ENCODE measurements at places on chromosomes 2 and 18. TPM values are rescaled to one million over a fixed set of nuclear protein-coding genes. Genes with fewer than 3 reads are reported as not detected.

Gene ONECUT2
- 0.04 TPM for total RNA-seq

Gene GBX2
- not detected for total RNA-seq

Gene RAX
- total RNA-seq = 0.06 TPM

Gene TCF7L1
- 1.5 TPM for total RNA-seq

DNA sequence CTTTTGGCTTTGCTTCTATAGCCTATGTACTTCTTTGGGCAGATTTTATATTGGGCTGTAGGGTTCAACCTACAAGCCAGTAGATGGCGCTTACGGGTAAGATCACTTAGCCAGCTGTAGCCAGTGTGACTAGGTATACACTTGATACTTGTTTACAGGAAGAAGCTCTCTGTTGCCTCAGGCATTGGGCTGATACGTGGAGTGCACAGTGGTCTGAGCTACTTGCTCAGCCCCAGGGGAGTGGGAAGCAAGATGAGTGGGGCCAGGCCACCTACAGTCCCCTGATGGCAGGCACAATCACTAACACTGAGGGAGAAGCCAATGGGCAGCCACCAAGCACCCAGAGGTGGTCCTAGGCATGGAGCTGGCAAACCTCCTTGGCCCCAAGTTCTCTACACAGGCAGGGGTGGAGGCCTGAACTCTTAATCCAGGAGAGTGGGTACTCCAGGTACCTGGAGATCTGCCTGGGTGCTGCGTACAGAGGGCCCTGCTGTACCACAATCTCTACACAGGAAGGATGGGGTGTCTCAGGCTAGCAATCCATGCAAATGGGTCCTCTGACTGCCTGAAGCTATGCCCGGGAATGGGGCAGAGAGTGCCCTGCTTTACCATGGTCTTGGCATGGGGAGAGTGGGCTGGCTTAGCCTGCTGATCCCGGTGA lies 122.2 kb downstream of the NCOA1 start:
- H3K36me3 ChIP-seq = no peaks in the 10 kb centered on the region
- H3K27ac ChIP-seq = no peak overlapping the region
- H3K27me3 ChIP-seq = no peaks in the 10 kb centered on the region
- H3K4me3 ChIP-seq = no peak overlapping the region
- peak; percentile 81 for DNase-seq

- H3K27ac ChIP-seq = peak overlapping the region; percentile 73
- H3K4me1 ChIP-seq = peaks cover 41% of the 10 kb centered on the region
- DNase-seq = peak; percentile 24
These were observed 39.4 kb downstream of the RNF144A start for GRCh38 chr2:6956566-6956965.

DNA sequence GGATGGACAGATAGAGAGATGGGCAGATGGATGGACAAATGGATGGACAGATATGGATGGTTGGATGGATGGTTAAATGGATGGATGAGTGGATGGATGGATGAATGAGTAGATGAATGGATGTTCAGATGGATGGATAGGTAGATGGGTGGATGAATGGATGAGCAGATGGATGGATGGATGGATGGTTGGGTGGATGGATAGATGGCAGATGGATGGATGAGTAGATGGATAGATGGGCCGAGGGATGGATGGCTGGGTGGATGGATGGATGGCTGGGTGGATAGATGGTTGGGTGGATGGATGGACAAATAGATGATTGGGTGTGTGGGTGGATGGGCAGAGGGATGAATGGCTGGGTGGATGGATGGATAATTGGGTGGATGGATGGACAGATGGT lies 98.9 kb upstream of the OTOS start:
- DNase-seq = no peak
- H3K36me3 ChIP-seq = no peaks in the 10 kb centered on the region
- H3K4me1 ChIP-seq = no peaks in the 10 kb centered on the region
- no peak overlapping the region for H3K27ac ChIP-seq
- H3K27me3 ChIP-seq = no peaks in the 10 kb centered on the region

GRCh38 chr18:65659312-65659711 lies 91.5 kb upstream of the CDH7 start:
- H3K27me3 ChIP-seq = no peaks in the 10 kb centered on the region
- no peak for DNase-seq
- no peak overlapping the region for H3K4me3 ChIP-seq
- H3K27ac ChIP-seq = no peak overlapping the region

- H3K36me3 ChIP-seq = no peaks in the 10 kb centered on the region
- H3K27ac ChIP-seq = no peak overlapping the region
- H3K4me3 ChIP-seq = no peak overlapping the region
These were observed 157.1 kb downstream of the PRPF40A start for GRCh38 chr2:152560166-152560565.

DNA sequence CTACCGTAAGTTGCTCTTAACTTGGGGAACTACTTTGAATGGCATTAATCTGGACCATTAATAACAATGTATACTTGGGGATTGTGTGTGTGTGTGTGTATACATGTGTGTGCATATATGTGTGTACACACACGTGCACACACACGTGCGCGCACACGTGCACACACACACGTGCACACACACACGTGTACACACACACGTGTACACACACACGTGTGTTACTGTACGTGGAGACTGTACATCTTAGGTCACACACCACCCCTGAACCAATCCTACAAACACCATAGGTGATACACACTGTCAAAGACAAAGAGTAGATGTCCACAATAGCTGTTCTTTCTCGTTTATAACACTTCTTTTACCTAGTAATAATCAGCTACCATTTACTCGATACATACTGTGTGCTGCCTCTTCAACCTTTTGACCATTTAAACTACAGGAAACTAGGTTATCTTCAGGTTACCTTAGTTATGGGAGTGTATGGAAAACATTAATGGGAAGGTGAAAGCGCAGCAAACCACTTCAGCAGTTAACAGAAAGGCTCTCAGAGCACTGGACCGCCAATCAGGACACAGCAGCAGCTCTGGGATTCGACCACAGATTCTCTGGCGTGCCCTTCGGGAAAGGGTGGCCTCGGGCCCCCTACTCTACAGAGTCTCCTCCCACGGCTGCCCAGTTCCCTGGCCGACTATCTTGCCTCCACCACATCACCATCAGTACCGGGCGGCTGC lies 894 bp upstream of the GCC2 start:
- peak overlapping the region; percentile 63 for H3K4me3 ChIP-seq
- no peak for DNase-seq
- H3K4me1 ChIP-seq = peaks cover 6% of the 10 kb centered on the region
- H3K36me3 ChIP-seq = peaks cover 13% of the 10 kb centered on the region

DNA sequence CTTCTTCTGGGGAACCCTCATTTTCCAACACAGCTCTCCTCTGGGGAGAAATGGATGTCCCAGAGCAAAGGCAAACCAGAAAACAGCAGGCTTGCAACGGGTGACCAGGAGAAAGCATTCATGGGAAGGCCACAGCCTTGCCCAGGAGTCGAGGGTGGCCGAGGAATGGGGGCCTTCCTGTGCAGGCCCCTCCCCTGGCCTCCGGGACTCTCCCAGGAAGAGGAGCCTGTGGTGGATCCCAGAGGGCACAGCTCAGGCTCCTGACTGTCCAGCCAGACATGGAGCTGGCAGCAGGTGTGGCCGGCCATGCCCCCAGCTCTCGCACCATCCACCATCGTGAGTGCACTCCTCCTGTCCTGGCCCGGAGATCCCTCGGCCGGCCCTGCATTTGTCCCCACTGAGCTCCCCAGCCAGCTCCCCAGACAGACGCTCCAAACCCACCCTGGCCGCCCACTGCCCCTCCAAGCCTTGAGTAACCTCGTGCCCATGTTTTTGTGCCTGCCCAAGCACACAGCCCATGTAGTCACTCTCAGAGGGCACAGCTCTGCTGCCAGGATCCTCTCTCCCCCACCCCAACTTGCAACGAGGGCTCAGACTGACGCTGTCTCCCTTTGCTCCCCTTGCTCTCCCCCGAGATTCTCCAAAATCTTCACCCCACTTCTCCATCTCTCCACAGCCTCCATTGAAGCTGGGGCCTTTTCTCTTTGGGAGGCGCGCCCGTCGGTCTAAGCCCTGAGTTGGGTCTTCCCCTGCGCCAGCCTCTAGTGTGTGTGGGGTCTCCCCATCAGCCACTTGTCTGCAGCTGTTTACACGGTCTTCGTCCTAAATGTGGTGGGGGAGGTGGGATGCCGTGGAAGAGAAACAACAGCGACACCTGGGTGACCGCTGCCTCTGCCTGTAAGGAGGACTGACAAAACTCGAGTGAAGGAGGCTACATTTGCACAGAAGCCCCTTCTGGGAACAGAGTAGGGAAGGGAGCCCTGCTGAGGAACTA lies 9.8 kb downstream of the PRLH start:
- no peak for DNase-seq
- no peak overlapping the region for H3K27ac ChIP-seq
- H3K4me1 ChIP-seq = peaks cover 9% of the 10 kb centered on the region
- H3K36me3 ChIP-seq = no peaks in the 10 kb centered on the region
- no peaks in the 10 kb centered on the region for H3K27me3 ChIP-seq

- no peaks in the 10 kb centered on the region for H3K36me3 ChIP-seq
- H3K27me3 ChIP-seq = no peaks in the 10 kb centered on the region
- H3K4me1 ChIP-seq = peaks cover 13% of the 10 kb centered on the region
- H3K4me3 ChIP-seq = no peak overlapping the region
- no peak overlapping the region for H3K27ac ChIP-seq
These were observed 202.2 kb downstream of the PDE1A start for GRCh38 chr2:182224669-182225068.

Data from cardiac muscle cell (in vitro differentiated cells and primary cell).